Effector CD4-positive, alpha-beta T cell (primary cell): ENCODE measurements at places on chromosomes 3 and 15.

- DNase-seq = no peak
Measured at GRCh38 chr3:196765454-196765853, 25.8 kb downstream of the PAK2 start.

- no peak for DNase-seq
Measured at GRCh38 chr3:186024210-186024609, 84.7 kb downstream of the ETV5 start.

DNA sequence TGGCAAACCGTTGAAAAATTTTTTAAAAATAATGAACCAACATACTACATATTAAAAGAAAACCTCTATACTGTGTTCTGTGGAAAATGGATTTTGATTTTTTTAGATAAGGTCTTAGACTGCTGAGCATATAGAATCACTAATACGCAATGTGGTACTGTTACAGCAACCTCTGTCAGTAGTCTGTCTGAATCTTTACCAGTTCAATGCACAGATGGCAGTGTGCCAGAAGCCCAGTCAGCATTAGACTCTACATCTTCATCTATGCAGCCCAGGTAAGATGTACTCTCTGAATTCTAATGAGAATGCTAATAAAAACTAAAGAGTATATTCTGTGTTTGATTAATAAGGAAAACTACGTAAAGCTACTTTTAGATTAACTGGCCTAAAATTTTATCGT is 31.3 kb upstream of the FAH start:
- no peak for DNase-seq

DNA sequence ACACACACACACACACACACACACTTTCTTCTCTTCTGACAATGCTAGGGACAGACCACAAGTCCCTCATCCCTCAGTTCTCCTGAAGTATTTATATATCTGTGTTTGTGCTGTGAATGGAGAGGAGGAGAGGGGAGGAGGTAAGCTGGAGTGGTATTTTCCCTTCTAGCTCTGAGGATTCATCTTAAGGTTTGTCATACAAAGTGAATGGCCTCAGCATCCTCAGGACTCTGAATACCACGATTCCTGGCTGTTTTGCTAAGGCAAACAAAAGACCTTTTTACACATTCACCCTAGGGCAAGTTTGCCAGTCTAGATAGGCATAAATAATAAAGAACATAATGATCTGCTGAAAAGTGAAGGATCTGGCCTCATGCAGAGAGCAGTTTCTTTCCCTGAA is 65.7 kb upstream of the CHMP2B start:
- DNase-seq = no peak
